ENCODE measurements at places on chromosomes 6 and 20. TPM values are rescaled to one million over a fixed set of nuclear protein-coding genes. Genes with fewer than 3 reads are reported as not detected.

FAM83C gene
- not detected for total RNA-seq

PXMP4 gene
- 5.6 TPM for total RNA-seq

GLP1R gene
- total RNA-seq: not detected

ENTPD6 gene
- 96.1 TPM for total RNA-seq

TP53INP2 gene
- total RNA-seq: 2.8 TPM

VWA7 gene
- total RNA-seq: 0.77 TPM

TINAG gene
- total RNA-seq: not detected

TRIM31 gene
- total RNA-seq: 0.03 TPM

DEFB124 gene
- not detected for total RNA-seq

MOXD1 gene
- total RNA-seq: 6.1 TPM

CPXM1 gene
- not detected for total RNA-seq

FILIP1 gene
- total RNA-seq: 0.85 TPM

KIZ gene
- 8.5 TPM for total RNA-seq

LY6G6D gene
- total RNA-seq: not detected

GABRR1 gene
- total RNA-seq: not detected

GPLD1 gene
- 0.13 TPM for total RNA-seq

C6orf132 gene
- total RNA-seq: not detected

IMPG1 gene
- total RNA-seq: not detected

RBM12 gene
- total RNA-seq: 68.1 TPM

C20orf204 gene
- 0.50 TPM for total RNA-seq

CYP39A1 gene
- total RNA-seq: 0.03 TPM

SOBP gene
- 4.3 TPM for total RNA-seq

SLC22A1 gene
- total RNA-seq: 1.1 TPM

CALHM4 gene
- total RNA-seq: not detected

OR14J1 gene
- total RNA-seq: not detected

CST5 gene
- total RNA-seq: not detected

FAXC gene
- total RNA-seq: 5.9 TPM

HLA-DMB gene
- 0.16 TPM for total RNA-seq

NFKBIE gene
- total RNA-seq: 11.4 TPM

HIVEP2 gene
- 5.8 TPM for total RNA-seq

PRND gene
- total RNA-seq: 0.18 TPM

ZNF334 gene
- not detected for total RNA-seq

UQCC2 gene
- 55.8 TPM for total RNA-seq

NMBR gene
- not detected for total RNA-seq

POPDC3 gene
- 70.5 TPM for total RNA-seq

DPPA5 gene
- not detected for total RNA-seq

BANF2 gene
- total RNA-seq: not detected

DNMT3B gene
- 3.9 TPM for total RNA-seq
